ENCODE measurements at places on chromosomes 3 and 15.

GRCh38 chr15:45179221-45179985 is 8.4 kb downstream of the SHF start:
- no peak for DNase-seq

- DNase-seq, result no peak
These were observed 12.9 kb upstream of the SCG3 start for GRCh38 chr15:51668446-51668845.

- DNase-seq, result peak; percentile 32
These were observed 31.6 kb upstream of the SLC35G2 start for GRCh38 chr3:136787349-136787748.

DNA sequence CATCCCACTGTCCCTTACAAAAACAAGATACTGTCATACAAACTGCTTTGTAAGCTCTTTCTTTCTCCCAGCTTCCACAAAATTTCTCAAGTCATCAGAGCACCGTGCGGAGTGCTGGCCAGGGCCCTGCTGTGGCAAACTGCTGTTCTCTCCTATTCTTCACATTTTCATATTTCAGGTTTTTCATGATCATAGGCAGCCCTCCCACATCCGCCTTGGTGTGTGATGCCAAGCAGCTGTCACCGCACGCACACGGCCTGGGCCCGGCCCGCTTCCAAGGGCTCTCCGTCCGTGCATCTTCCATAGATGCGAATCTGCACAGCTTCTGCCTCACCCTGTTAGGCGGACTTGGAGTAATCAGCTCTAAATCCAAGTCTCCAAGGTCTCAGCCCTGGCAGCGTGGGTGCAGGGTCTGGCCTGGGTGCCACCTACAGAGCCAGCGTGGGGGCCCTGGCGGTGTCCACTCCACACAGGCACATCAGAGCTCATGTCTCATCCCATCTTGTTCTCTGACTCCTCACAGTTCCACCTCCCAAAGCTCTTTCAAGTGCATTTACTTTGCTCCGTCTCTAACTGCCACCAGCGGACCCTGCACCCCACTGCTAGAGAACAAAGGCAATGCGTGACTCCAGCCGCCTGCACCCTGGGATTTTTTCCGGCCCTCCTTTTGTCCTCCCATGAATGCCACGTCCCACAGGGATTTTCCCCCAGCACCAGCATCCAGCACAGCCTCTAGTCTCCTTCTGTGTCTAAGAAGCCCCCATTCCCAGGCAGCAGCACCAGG is 27.2 kb downstream of the CYFIP1 start:
- DNase-seq, result no peak

GRCh38 chr3:193795062-193795690 is 202.2 kb downstream of the OPA1 start:
- DNase-seq, result peak; percentile 59

DNA sequence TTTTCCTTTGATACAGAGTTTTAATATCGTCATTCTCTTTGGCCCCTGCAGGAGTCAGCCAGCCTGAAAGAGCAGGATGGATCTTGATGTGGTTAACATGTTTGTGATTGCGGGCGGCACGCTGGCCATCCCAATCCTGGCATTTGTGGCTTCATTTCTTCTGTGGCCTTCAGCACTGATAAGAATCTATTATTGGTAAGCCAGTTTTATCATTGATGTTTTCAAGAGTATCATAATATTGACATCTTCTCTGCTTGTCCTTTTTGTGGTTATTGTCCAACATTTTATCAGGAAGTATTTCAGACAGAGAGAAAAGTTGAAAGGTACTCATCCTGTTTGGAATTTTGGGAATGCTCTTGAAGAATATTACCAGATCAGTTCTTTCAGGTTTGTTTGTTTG is 18.9 kb downstream of the ABHD6 start:
- no peak for DNase-seq

- no peak for DNase-seq
These were observed 40.1 kb downstream of the MCF2L2 start for GRCh38 chr3:183388213-183388895.

GRCh38 chr3:45990181-45990580 is 5.4 kb downstream of the FYCO1 start:
- no peak for DNase-seq

- peak; percentile 36 for DNase-seq
These were observed 51.8 kb upstream of the DGKG start for GRCh38 chr3:186413615-186414415.

- peak; percentile 83 for DNase-seq
These were observed at the start of gene GOLGA8A for GRCh38 chr15:34437687-34438086. Gene GOLGA8A (minus strand): TSS chr15:34437808. CDS start chr15:34389691, 48,117 bp downstream.

- no peak for DNase-seq
These were observed 203.0 kb downstream of the AKAP13 start for GRCh38 chr15:85583442-85583841.

- no peak for DNase-seq
These were observed 102.4 kb downstream of the MSL2 start for GRCh38 chr3:136093771-136094170.

GRCh38 chr15:74395319-74396145 is 28.1 kb upstream of the CYP11A1 start:
- no peak for DNase-seq

- peak; percentile 42 for DNase-seq
These were observed 1.5 kb upstream of the P2RY12 start for GRCh38 chr3:151386056-151386455.

DNA sequence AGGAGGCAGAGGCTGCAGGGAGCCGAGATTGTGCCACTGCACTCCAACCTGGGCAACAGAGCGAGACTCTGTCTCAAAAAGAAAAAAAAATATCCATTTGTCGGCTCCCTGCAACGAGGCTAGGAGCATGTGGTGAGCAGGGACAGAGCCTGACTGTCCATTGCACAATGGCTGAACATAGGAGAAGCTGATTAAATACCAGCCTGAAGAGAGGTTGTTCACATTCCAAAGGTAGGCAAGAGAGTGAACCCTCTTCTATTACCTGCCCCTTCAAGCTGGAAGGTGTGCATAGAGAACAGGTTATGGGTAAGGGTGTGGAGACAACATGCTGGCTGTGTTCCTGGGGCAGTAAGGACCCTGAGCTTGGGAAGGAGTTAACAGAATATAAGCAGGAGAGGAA is 78.7 kb downstream of the DAPK2 start:
- DNase-seq, result no peak

- peak; percentile 52 for DNase-seq
These were observed 422.5 kb upstream of the CDIN1 start for GRCh38 chr15:36156879-36157427.

Data from fibroblast of upper back skin (primary cell).